ENCODE measurements at places on chromosomes 4 and X. TPM values are rescaled to one million over a fixed set of nuclear protein-coding genes. Genes with fewer than 3 reads are reported as not detected.

DNA sequence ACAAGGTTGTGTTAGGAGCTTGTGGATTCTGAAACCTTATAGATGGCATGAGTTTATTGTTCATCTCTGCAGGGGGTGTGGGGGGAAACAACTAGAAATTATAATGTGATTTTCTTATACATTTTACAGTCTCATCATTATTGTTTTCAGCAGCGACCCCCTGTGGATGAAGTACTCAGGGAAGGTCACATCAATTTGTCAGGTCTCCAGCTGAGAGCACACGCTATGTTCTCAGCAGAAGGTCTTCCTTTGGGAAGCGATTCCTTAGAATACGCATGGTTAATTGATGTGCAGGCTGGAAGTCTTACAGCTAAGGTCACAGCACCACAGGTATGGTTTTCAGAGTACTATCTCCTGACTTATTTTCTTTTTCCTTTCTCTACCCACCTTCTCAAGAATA, 72.2 kb downstream of the BLTP1 start:
- peak; percentile 40 for DNase-seq

DNA sequence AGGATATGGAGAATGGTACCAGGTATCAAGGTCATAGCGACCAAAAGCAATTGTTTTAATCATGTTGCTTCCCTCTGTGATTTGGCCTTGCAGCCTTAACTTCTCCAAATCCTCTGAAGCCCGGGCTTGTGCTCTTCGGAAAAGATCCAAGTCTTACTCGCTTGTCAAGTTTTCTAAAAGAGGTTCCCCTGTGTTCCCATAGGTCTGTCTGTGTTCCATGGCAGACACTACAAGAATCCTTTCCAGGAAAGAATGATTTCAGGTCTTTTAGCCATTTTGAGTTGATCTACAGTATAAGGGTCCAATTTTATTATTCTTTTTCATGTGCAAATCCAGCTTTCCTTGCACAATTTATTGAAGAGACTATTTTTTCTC, 710.6 kb upstream of the DIAPH2 start:
- no peak for DNase-seq

GRCh38 chr4:84966382-84967242, at the start of gene WDFY3:
Gene WDFY3, minus strand, starts transcription at chr4:84966690. Its CDS starts 106,099 bp downstream, at chr4:84860591.
- peak; percentile 92 for DNase-seq

DNA sequence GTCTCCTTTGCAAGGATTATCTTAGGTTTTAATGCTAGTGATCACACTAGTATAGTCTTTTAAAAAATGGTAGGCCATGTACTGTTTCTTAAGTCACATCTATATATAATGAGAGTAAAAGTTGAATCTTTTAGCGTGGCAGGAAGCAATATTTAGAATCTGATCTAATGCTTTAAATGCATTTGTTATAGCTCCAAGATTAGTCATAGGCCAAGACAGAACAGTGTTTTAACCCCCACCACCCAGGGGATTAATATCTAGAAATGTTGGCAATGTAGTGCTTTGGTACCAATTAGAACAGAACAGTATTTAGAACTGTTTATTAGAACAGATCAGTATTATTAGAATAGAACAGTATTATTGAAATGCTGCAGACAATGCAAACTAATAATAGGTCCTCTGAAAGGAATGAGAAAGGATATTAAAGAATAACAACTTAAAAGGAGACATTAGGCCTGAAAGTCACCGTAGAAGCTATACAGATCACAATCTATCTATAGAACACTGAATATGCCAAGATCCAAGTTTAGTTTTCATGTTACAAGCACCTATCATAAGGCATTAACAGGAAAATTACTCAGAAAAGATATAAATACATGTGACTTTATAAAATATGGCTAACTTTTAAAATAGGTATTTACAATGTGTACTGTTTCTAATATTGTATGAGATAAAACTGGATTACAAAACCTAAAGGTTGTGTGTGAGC, 146.2 kb downstream of the NPNT start:
- DNase-seq: no peak

DNA sequence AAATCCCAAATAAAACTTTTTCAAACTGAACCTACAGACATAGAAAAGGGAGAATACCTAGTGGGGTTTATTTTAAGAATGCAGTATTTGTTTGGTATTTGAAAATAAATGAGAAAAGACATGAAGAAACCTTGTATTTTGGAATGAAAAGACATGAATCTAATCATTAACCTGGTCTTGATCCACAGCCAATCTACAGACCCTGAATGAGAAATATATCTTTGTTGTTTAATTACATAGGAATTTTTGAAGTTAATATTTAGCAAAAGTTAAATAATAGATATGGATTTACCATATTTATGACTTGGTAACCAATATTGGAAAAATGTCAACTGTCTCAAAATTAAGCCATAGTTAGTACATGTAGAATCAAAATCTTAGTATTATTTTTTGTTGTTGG, 76.8 kb downstream of the MAGEA10 start:
- no peak for DNase-seq

DNA sequence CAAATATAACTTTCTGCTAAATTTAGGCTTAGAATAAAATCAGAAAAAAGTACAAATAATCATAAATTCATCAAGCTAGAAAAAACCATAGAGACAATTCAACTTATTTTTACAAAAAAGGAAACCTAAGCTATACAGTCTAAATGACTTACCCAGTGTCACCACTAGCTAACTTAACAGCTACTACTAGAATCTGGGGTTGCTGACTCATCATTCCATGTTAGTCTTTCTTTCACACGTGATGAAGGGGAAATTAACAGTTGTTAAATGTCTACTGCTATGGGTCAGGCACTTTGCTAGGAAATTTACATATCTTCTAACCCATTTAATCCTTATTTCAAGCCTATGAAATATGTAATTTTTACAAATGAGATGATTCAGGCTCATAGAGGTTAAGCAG, 349.3 kb upstream of the GALNT7 start:
- no peak for DNase-seq

DNA sequence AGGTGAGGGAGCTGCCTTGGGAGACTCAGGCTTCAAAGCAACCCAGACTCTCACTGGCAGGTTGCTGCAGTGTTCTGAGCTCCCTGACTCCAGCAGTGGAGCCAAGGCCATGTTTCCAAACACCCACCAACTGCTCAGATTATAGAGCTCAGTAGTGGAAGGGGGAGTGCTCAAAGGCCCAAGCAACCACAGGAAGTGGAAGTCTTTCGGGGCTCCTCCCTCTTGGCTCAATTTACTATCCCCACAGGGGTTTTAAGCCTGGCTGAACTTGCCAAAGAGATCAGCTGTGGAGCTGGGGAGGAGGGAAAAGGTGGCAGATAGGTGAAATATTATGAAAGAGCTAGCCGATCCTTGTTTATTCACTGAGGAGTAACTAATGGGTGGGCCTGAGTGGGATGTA, 82.5 kb downstream of the HPRT1 start:
- peak; percentile 46 for DNase-seq

- no peak for DNase-seq
Observed at GRCh38 chr4:154454710-154455109, 36.9 kb downstream of the DCHS2 start.

GRCh38 chr4:5632571-5632970, 75.8 kb downstream of the EVC2 start:
- peak; percentile 17 for DNase-seq

- DNase-seq: no peak
Observed at GRCh38 chrX:107102980-107103379, 15.6 kb downstream of the RBM41 start.

DNA sequence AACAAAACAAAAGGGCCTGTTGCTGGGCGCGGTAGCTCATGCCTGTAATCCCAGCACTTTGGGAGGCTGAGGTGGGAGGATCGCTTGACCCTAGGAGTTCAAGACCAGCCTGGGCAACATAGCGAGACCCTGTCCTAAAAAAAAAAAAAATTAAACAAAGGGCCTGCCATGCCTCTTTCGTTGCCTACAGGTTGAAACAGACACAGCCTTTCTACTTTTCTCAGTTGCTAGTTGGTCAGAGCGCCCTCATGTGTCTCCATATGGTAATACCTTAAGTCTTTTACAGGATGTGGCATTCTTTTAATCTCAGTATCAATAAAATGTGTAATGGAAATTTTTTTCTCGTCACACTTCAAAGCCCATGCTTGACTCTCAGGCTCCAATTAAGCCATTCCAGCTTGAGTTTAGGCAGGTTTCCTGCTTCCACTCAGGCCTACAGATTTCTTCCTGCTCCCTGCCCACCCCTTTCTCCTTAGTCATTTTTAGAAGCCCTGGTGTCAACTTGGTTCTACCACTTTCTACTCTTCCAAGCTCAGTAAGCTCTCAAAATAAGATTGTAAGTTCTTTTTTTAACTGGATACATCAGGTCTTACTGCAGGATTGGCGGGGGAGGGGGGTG, 4.6 kb upstream of the SOWAHD start:
- peak; percentile 76 for DNase-seq

DNA sequence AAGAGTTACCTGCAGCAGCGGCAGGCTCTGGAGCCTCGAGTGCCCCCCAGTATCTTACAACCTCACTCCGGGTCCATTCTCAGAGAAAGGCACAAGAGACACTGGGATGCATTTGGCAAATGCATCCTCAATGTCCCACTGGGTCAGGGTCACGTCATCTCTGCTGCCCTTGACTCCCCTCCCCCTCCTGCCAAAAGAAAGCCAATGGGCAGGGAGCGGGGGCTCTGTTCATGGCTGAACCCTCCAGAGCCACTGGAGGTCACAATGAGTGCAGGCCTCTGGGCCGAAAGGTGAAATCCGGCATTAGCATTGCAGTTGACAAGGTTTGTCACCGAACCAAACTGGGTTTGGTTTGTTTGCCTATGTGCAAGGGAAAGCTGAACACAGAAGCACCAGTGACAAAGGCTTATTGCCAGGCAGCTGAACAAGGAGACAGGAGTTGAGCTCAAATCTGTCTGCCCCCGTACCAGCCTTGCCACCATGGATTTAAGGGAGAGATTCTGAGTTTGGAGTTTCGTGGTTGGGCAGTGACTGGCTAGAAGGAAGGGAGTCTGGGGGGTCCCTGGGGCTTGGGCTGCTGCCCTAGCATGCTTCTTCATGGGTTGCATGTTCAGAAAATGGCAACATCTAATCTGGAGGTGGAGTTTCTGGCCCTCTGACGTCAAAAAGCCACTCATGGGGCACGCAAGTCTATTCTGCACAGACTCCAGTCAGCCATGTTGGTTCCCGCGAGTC, 64.3 kb downstream of the HTRA3 start:
- DNase-seq: no peak

DNA sequence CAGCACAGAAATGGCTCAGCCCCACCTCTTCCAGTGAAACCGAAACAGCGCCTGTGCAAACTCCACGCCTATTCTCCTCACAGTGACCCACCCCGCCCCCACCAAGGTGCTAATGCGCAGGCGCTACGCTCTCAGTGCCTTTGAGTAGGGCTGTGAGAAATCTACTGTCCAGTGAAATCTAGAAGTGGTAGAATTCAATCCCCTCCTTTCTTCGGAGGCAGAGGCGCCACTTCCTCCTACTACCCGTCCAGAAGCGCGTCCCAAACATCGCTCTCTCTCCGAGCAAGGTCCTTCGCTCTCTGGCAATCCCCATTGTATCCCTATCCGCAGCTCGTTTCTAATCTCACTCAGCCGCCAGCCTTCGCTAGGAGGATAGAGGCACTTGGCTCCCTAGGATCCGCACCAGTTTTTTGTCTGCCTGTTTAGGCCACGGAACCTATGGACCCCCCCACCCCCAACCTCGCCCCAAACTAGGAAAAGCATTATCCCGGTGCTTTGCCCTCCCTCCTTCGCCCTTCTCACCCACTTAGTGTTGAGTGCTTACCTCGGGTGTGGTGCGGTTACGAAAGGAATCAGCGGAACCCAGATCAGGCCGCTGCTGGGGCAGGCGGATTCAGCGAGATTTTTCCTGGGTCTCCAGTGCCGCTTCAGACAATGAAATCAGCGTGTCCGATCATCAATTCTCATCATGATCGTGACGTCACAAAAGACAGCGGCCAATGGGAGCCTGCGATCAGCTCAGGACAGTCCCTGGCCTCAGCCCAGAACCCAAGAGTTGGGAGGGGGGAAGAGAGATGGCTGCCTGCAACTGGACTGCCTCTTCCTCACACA, at the start of gene HDX:
TSS of gene HDX (minus strand) at position 656 of the 831 bp plus-strand sequence. CDS start 27,056 bp downstream, outside the sequence.
- DNase-seq: peak; percentile 76

GRCh38 chr4:22695029-22695428, 2.3 kb downstream of the GBA3 start:
- no peak for DNase-seq

GRCh38 chr4:130296448-130296847, 1200.5 kb downstream of the C4orf33 start:
- DNase-seq: no peak

DNA sequence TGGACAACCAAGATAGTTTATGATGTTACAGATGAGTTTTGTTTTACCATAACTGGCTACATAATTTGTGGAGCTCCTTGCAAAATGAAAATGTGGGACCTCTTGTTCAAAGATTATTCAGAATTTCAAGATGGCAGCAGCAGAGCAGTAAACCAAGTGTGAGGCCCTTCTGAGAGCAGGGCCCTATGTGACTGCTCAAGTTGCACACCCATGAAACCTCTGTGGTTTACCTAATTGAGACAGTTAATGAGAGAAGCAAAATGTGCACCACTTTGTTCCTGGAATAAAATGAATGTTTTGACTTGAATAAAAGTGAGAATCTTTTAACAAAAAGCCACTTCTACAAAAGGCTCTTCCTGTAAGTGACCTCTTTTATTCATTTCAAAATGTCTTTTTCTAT, 519.2 kb downstream of the RPA4 start:
- no peak for DNase-seq

DNA sequence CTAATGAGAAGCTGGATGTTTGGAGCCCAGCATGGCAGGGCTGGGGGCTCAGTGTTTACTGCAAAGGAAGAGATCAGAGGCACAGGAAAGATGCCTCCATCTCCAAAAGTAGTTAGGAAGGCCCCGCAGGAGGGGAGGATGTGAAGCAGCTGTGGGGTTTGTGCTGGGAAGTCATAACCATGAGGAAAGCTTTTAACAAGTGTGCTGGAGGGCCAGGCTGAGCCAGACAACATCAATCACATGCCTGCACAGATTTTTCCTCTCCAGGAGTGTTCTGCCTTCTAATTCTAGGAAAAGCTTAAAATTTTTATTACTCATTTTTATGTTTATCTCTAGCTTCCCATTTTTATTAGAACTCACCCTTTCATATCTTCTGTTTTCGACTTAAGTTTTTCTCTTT, 65.4 kb downstream of the GPR82 start:
- no peak for DNase-seq

GRCh38 chr4:61251129-61251528, 51.0 kb downstream of the ADGRL3 start:
- no peak for DNase-seq

SPANXA2 gene
- not detected for total RNA-seq

DRD5 gene
- total RNA-seq: 0.24 TPM

DAPP1 gene
- not detected for total RNA-seq

SGCB gene
- 24.9 TPM for total RNA-seq

GLRB gene
- total RNA-seq: 1.9 TPM

TEX11 gene
- 0.85 TPM for total RNA-seq

SLIT2 gene
- 5.6 TPM for total RNA-seq

Data from GM23338 (cell line).